ENCODE measurements at places on chromosomes 11 and 22.

DNA sequence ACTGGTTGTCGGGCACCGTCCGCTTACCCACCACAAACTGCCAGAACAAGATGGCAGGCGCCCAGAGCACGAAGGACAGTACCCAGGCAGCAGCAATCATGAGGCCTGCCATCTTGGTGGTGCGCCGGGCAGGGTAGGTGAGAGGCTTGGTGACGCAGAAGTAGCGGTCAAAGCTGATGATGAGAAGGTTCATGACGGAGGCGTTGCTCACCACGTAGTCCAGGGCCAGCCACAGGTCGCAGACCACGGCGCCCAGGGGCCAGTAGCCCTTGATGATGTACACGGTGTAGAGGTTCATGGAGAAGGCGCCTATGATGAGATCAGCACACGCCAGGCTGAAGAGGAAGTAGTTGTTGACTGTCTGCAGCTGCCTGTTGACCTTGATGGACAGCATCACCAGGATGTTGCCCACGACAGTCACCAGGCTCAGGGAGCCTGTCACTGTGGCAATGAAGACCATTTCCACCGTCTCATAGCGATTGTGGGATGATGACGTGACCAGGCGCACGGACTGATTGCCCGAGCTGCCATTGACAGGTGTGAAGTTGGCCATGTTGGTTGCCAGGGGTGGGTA, 4.6 kb downstream of the MDK start:
- no peaks in the 10 kb centered on the region for H3K36me3 ChIP-seq
- no peak for DNase-seq
- no peak overlapping the region for H3K4me3 ChIP-seq
- peaks cover 36% of the 10 kb centered on the region for H3K4me1 ChIP-seq
- H3K27me3 ChIP-seq, result peaks cover 15% of the 10 kb centered on the region

DNA sequence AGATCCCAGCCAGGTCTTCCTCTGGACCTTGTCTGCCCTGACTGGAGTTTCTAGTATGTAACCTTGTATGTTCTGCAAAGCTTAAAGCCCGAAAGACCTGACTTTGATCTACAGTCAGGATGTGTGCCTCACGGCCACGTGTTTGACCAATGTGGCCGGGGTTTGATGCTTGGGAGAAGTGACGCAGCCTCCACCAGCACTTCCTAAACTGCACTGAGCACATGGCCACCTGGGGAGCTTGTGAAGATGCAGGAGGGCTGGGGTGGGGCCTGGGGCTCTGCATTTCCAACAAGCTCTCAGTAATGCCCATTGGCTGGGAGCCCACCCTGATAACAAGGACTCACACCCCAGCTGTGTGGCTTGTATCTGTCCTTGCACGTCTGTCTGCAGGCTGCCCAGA, 53.2 kb downstream of the NAT10 start:
- H3K27me3 ChIP-seq, result no peaks in the 10 kb centered on the region
- no peaks in the 10 kb centered on the region for H3K36me3 ChIP-seq
- DNase-seq, result no peak
- peaks cover 4% of the 10 kb centered on the region for H3K4me1 ChIP-seq
- H3K4me3 ChIP-seq, result no peak overlapping the region

DNA sequence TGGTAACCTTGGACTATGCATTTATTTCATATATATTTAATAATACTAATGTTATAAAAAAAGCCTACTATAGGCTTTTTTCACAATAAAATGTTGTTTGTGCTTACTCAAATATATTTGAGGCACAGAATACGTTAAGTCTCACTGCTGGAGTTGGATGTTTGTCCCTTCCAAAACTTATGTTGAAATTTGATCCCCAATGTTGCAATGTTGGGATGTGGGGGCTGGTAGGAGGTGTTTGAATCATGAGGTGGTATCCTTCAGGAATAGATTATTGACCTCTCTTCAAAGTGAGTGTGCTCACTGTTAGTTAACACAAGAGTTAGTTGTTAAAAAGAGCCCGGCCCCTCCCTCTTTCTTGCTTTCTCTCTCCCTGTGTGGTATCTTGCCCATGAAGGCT, 1295.9 kb downstream of the JRKL start:
- H3K27me3 ChIP-seq, result no peaks in the 10 kb centered on the region
- no peaks in the 10 kb centered on the region for H3K4me1 ChIP-seq
- H3K36me3 ChIP-seq, result no peaks in the 10 kb centered on the region
- DNase-seq, result no peak
- no peak overlapping the region for H3K27ac ChIP-seq
- H3K4me3 ChIP-seq, result no peak overlapping the region

GRCh38 chr11:116244889-116245288, 527.9 kb downstream of the BUD13 start:
- no peaks in the 10 kb centered on the region for H3K27me3 ChIP-seq
- no peak for DNase-seq
- no peak overlapping the region for H3K4me3 ChIP-seq
- H3K27ac ChIP-seq, result no peak overlapping the region
- no peaks in the 10 kb centered on the region for H3K36me3 ChIP-seq
- no peaks in the 10 kb centered on the region for H3K4me1 ChIP-seq

DNA sequence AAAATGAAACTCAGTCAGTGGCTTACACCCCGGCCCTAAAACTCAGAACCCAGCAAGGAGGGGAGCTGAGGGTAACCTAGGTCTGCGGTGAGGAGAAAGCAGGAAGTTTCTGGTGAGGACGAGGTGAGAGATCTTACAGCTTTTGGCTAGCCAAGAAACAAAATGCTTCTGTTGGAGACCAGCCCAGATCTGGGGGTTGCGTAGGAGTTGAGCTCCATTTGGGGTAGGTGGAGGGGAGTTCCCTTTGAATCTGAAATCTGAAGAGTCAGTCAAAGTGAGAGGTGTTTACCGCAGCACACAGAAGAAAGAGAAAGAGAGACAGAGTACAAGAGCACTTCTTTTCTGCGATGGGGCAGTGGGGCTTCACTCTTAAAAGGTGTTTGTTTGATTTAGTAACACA, 29.6 kb downstream of the EHF start:
- no peak for DNase-seq
- no peaks in the 10 kb centered on the region for H3K36me3 ChIP-seq
- no peak overlapping the region for H3K4me3 ChIP-seq
- no peaks in the 10 kb centered on the region for H3K27me3 ChIP-seq
- H3K4me1 ChIP-seq, result peaks cover 14% of the 10 kb centered on the region
- peak overlapping the region; percentile 3 for H3K27ac ChIP-seq

- DNase-seq, result no peak
- no peak overlapping the region for H3K4me3 ChIP-seq
- H3K36me3 ChIP-seq, result no peaks in the 10 kb centered on the region
- H3K4me1 ChIP-seq, result no peaks in the 10 kb centered on the region
Measured at GRCh38 chr11:58286249-58286648, 18.2 kb upstream of the OR10W1 start.

DNA sequence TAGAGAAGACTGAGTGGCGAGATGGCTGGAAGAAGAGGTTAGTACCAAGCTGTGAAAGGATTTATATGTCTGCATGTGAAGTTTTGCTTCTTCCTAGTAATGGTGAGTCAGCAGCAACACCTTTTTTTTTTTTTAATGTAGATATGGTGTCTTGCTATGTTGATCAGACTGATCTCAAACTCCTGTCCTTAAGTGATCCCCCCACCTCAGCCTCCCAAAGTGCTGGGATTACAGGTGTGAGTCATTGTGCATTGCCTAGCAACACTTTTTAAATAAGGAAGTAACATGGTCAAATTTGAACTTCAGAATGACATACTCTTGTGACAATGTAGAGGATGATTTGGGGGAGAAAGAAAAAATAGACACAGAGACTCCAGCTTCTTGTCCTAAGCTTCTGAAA, 6.5 kb upstream of the CSTPP1 start:
- no peak for DNase-seq
- H3K27ac ChIP-seq, result no peak overlapping the region
- H3K4me3 ChIP-seq, result no peak overlapping the region
- H3K27me3 ChIP-seq, result no peaks in the 10 kb centered on the region
- no peaks in the 10 kb centered on the region for H3K4me1 ChIP-seq

DNA sequence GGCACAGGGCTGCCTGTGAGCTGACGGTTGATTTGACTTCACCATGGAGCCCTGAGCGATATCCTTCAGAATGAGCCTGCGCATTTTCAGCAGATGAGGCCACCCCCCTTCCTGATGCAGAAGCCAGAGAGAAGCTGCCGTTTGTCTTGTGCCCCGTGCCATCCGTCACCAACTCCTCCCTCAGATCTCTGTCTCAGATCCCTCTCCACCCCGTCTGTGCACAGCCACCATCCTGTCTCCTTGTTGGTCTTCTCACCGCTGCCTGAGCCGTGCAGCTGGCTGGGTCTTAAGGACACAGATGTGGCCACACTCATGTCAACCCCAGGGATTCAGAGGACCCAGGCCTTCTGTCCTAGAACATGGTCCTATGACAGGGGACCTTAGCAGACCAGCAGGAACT, 293.9 kb downstream of the TBC1D22A start:
- no peaks in the 10 kb centered on the region for H3K36me3 ChIP-seq
- no peak overlapping the region for H3K27ac ChIP-seq
- H3K27me3 ChIP-seq, result no peaks in the 10 kb centered on the region
- DNase-seq, result no peak
- H3K4me1 ChIP-seq, result no peaks in the 10 kb centered on the region
- no peak overlapping the region for H3K4me3 ChIP-seq

DNA sequence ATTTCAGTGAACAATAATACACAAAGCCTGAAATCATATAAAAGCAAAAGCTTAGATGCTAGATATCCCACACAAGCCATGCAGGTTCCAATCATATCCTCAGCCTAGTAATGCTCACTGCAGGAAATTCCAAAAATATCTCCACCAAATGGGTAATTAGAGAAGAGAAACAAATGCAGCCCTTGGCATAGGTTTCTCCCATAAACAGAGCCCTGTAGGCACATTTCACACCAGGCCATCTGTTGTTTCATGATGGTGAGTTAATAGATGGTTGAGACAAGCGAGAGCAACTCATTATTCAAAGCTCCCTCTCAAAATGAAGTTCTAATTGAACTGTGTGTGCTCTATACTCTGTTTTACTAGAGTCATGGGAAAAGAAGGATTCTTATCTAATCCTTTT, 154.6 kb upstream of the TRPC6 start:
- no peak overlapping the region for H3K27ac ChIP-seq
- no peak for DNase-seq
- no peak overlapping the region for H3K4me3 ChIP-seq

- H3K27ac ChIP-seq, result no peak overlapping the region
- H3K4me3 ChIP-seq, result no peak overlapping the region
- no peaks in the 10 kb centered on the region for H3K36me3 ChIP-seq
- H3K4me1 ChIP-seq, result no peaks in the 10 kb centered on the region
- peak; percentile 9 for DNase-seq
Measured at GRCh38 chr22:47168900-47169800, 406.7 kb downstream of the TBC1D22A start.

DNA sequence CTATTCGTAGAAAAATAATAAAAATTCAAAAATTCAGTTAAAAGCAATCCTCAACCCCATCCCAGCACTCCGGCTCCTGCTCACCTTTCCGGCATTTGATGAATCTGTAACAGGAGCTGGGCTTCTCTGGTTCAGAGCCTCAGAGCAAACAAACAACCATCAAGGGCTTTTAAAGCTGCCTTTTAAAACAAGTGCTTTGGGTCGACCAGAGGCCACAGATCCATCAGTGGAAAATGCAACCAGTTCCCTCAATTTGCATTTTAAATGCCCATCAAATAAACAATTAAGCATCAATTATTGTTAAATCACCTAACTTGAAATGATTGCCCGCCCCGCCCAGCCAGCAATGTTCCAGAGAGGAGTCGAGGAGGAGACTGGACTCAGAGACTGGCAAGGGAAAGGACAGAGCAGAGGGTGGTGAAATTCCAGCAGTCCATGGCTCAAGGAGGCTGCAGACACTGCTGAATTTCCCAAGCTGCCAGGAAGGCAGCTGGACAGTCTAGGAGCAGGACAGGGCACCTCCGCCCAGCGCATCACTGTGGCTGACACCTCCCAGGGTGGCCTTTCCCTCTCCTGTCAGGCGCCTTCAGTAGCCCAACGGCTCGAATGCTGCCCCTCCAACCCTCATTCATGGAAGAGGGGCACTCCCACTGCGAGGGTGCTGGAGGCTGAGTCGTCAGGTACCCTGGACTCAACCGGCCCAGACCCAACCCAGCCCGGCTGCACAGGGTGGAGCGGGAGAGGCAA, 7.5 kb downstream of the FXYD6 start:
- no peak overlapping the region for H3K4me3 ChIP-seq
- DNase-seq, result no peak
- H3K4me1 ChIP-seq, result no peaks in the 10 kb centered on the region
- no peaks in the 10 kb centered on the region for H3K27me3 ChIP-seq
- H3K27ac ChIP-seq, result no peak overlapping the region
- no peaks in the 10 kb centered on the region for H3K36me3 ChIP-seq

DNA sequence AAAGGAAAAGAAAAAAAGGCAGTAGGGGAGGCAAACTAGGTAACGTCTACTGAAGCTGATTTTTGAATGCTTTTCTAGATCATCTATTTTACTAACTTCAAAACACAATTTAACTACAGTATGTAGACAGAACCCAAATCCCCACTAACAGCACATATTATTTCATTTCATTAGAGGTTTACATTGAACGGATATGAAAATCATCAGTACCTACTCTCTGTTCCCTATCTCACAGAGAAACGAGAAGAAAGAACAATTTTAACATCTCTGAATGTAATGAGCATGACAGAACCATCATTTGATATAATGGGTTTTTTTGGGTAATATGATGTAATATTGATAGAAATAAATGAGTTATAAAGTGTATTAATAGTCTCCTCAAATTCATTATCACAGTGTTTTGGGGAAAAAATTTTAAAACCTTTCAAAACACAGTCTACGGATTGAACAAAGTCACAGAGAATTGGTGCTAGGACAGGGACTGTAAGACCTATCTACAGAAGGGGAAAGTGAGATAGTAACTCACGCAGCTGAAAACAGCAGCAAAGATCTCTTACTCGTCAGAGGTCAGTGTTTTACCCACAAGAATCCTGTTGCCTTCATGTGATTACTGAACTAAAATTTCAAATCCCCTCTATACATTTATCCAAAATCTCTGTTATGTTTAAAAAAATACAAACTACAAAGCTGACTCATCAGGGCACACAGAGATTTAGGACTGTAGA, 77.3 kb downstream of the ZBTB44 start:
- no peak for DNase-seq
- H3K36me3 ChIP-seq, result peaks cover 29% of the 10 kb centered on the region
- H3K27ac ChIP-seq, result no peak overlapping the region
- no peak overlapping the region for H3K4me3 ChIP-seq

DNA sequence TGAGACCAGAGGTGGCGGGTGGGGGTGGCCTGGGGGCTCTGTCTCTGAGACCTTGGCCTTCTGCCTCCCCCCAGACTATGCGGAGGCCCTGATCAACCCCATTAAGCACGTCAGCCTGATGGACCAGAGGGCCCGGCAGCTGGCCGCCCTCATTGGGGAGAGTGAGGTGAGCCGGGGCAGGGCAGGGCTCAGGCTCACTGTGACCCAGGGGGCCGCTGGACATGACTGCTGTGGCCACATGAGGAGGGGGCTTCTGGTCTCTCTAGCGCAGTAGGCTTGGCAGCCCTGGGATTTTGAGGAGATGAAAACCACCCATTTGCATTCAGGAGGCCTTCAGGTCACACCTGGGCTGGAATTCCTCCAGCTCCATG, 12.6 kb downstream of the PLCB3 start:
- no peak overlapping the region for H3K4me3 ChIP-seq
- H3K36me3 ChIP-seq, result no peaks in the 10 kb centered on the region
- H3K27me3 ChIP-seq, result no peaks in the 10 kb centered on the region
- H3K27ac ChIP-seq, result no peak overlapping the region
- H3K4me1 ChIP-seq, result peaks cover 20% of the 10 kb centered on the region
